ENCODE measurements at places on chromosomes 4 and X.

DNA sequence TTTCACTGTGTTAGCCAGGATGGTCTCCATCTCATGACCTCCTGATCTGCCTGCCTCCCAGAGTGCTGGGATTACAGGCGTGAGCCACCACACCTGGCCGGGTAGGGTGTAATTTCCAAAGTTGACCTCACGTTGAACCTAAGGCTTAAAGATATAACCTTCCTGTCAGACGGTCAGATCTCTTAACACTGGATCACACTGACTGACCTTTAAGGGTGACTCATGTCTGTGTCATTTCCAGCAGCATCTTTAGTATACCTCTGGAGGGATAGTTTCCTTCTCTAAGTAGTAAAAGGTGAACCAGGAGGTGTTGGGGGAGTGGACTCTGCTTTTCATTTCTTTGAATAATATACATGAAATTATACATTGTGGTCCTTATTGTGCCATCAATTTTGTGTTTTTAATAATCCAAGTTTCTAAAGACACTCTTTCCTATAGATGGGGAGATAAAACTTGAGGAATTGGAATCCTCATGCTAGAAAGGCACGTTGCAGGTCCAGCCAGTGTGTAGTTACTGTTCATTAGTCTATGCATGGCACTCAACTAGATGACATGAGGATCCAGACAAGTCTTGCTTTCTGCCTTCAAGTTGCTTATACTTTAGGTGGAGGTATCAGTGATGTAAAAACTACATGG lies 45.7 kb downstream of the ARHGAP10 start:
- DNase-seq, result no peak

DNA sequence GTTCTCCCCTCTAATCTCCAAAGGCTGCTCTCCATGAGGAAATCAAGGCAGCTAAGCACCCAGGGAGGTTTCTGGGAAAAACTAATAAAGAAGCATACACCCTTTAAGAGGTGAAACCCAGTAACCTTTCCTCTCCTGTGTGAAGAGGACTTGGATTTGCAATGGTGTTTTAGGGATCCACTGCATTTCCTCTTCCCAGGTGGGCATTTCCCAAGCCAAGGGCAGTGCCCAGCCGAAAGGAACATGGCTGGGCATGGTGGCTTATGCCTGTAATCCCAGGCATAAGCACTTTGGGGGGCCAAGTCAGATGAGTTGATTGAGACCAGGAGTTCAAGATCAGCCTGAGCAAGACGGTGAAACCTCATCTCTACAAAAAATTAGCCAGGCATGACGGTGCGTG lies 5.4 kb upstream of the ZNF185 start:
- DNase-seq, result no peak

- no peak for DNase-seq
These were observed 399.1 kb downstream of the INPP4B start for GRCh38 chr4:142447009-142447408.

DNA sequence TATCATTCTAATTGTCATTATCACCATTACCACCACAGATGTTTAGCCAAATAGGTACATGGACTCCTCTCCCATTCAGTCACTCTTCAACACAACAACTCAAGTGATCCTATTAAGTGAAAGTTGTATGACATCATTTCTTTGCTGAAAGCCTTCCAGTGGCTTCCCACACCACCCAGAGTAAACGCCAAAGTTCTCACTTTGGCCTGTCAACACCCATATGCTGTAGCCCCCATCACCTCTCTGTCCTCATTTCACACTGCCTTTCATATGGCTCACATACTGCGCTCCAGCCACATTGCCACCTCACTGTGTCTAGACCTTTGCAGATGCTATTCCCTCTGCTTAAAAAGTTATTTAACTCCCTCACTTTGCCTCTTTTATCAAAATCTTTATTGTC lies 682.3 kb downstream of the ADGRL3 start:
- no peak for DNase-seq

DNA sequence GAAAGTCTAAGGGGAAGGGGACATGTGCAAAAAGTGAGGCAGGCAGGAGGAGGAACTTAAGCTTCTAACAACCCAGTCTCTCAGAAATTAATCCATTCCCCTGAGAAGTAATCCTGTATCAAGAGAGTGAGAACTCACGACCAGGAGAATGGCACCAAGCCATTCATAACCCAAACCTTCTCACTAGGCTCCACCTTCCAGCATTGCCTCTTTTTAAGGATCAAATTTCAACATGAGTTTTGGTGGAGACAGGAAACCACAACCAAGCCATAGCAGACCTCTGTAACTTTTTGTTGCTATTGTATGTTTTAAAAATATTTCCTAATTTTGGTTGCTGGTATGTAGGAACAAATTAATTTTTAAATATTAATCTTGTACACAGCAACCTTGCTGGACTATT lies 32.8 kb downstream of the PASD1 start:
- DNase-seq, result no peak

DNA sequence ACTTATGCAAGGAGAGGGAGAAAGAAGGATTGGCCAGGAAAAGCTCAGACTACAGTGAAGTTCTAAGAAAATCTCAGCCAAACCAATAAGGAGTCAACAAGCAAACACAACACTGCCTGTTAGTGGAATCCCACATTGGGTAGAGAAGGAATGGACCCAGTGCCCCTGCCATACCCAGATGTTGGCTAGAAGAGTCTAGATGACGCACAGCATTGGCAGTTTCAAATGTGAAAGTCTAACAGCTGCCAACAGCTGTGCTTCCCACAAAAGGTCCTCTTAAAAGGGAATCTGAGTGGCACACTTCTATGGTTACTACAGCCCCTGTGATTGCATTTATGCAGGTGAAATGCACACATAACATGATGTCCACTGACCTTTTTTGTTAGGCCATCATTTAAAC lies 37.2 kb upstream of the CPEB2 start:
- no peak for DNase-seq

DNA sequence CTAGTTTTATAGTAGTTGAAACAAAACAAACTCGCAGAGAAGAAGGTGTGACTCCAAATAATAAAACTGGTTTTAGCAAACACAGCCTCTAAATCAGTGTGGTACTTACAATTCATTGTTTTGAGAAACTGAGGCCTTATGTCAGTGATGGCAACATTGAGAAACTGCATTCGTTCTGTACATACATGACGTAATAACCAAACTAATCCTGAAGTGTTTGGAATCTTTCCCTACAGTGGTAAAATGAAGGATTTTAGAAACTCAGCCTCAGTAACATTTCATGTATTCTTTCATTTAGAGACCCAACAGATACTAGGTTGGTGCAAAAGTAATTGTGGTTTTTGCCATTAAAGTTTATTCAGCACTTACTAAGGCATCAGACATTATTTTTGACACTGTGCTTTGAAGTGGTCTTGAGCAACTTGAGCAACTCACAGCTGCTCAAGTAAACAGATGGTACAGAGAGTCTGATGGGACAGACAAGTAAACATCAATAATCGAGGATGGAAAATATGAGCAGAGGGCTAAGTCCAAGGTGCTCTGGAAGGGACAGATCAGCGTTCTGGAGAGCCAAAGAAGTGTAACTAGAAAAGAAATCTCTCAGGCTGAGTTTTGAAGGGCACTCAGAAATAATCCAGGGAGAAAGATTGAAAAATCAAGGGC lies 390.8 kb upstream of the BOD1L1 start:
- DNase-seq, result no peak
